T-helper 1 cell (primary cell): ENCODE measurements at places on chromosomes 3 and 15.

- no peak for DNase-seq
Observed at GRCh38 chr15:39362821-39363561, 217.9 kb upstream of the THBS1 start.

GRCh38 chr3:127887321-127887720, 27.7 kb upstream of the KBTBD12 start:
- no peak for DNase-seq

DNA sequence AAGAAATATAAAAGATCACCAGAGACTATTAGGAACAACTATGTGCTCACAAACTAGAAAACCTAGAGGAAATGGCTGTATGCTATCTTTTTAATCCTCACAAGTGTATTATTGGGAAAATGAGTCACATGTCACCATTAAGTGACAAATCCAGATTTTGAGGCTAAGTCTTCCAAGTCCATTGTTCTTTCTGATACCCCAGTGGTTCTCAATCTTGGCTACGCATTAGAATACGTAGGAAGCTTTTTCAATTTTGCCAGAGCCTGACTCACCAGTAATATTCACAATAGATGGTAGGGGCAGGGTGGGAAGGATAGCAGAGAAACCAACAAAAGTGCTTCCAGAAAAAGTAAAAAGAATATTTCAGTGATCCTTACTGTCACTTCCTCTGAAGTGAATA, 117.0 kb downstream of the FILIP1L start:
- DNase-seq = no peak

GRCh38 chr3:142962520-142963233, 797 bp downstream of the PAQR9 start:
- DNase-seq = no peak

GRCh38 chr3:44130249-44130648, 111.4 kb upstream of the TOPAZ1 start:
- DNase-seq = no peak

DNA sequence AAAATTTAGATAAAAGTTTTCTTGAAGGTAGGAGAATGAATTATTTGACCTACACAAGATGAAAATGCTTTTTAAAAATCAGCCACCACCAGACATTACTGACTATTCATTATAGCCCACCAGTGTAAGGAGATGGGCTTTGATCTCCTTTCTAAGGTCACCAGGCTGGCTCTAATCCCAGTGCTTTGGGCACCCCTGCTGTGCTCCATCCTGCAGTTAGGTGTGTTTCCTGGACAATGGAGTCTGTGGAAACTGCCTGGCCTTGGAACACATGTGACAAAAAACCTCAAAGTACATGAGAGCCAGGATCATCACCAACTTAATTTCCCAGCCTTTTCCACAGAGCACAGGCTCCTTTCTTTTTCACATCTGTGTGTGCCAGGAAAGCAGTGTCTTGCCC, 260.9 kb downstream of the CHST2 start:
- DNase-seq = no peak
